ENCODE measurements at places on chromosomes 11 and 22.
A peak's percentile ranks its signal among the peaks of the same experiment; 100 is the strongest.

DNA sequence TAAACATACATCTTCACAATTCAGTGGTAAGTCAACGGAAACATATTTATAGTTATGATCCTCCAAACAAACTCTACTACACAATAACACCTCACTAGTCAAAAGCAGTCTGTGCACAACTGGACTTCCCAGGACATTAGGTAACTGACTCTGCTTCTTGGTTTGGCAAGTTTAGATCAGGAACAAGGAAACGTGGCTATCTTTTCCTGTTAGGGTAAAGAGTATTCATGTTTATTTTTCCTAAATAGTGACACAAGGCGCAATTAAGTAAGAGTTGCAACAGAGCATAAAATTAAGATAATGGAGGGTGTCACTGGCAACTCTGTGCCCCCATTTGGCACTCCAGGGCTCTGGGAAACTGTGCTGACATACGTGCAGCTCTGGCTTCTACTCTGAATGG lies 70.2 kb upstream of the TP53AIP1 start:
- no peak for DNase-seq

GRCh38 chr11:122803306-122803705 lies 35.0 kb upstream of the CRTAM start:
- no peak for DNase-seq

GRCh38 chr11:73347067-73347466 lies 29.1 kb upstream of the RELT start:
- DNase-seq = no peak

DNA sequence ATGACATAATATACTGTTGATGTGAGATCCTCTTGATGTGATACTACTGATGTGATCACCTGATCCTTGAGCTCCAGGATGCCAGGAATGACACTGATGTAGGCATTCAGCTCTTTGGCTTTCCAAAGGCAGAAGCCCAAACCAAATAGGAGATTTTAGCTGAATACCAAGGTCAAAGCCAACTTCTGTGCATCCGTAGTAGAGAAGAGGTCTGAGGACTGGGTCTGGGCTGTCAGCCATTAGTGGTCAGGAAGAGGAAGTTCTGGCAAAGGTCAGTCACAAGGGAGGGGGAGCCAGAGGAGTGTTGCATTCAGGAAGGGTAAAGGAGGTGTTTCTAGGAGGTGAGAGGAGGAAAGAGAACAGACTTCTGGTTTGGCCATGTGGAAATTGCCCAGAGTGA lies 53.4 kb upstream of the PARVG start:
- DNase-seq = no peak

DNA sequence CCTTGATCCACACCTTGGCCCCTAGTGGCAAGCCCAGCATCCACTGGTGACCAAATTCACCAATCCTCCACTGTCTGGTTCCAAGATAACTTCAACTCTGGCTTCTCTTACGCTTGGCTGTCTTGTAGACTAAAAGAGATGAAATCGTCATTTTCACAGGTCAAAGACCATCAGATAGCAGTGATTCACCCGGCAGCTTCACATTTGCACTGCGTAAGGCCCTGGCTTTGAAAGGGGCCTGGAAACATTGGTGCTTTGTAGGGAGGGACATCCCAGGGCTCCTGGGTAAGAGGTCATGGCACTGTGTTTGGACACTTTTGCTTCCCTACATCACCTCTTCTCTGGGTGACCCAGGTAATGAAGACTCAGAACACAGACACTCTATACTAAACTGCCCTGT lies 30.1 kb upstream of the FADD start:
- DNase-seq = no peak

DNA sequence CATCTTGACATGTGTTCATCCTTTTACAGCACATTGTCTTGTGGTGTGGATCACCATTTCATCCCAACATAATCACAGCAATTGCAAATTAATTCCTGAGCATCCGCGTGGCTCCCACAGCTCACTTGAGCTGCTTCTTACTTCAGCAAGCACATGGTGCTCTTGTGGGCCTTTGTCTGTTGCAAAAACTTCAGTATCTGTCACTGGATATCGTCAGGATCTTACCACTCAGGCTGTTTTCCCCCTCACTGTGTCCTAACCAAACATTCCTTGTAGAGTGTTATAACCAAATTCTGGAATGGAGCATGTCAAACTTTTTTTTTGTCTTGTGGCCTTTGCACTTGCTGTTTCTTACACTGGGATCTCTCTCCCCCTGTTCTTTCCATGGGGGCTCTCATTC lies 683.1 kb upstream of the ARHGAP42 start:
- DNase-seq = no peak

GRCh38 chr11:13786688-13787087 lies 118.2 kb downstream of the FAR1 start:
- no peak for DNase-seq

GRCh38 chr11:13834463-13834862 lies 128.1 kb upstream of the SPON1 start:
- no peak for DNase-seq

- no peak for DNase-seq
Observed at GRCh38 chr11:10918698-10919097, 60.8 kb upstream of the ZBED5 start.

DNA sequence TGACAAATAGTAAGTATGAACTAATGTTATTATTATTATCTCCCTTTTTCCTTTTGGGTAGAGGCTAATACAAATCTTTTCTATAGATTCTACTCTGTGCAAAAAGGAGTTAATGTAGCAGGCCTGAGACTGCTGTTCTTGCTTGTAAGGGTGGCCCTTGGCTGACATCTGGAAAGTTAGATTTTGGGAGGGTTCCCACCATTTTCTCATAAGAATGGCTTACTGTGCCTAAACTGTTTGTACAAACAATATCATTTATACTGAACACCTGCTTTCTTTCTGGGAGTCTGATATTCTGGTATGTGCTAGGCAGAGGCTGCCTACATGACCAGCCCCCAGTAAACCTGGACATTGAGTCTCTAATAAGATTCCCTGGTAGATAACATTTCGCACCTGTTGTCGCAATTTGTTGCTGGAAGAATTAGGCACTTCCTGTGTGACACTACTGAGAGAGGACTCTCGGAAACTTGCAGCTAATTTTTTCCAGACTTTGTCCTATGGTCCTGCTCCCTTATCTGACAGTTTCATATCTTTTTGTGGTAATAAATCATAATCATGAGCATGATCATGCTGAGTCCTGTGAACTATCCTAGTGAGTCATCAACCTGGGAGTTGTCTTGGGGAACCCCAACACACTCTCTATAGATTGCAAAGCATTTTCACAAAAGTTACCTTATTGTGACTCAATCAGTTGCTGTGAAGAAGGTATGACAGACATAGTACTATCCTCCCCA lies 257.7 kb upstream of the CCDC90B start:
- DNase-seq = peak; percentile 0

DNA sequence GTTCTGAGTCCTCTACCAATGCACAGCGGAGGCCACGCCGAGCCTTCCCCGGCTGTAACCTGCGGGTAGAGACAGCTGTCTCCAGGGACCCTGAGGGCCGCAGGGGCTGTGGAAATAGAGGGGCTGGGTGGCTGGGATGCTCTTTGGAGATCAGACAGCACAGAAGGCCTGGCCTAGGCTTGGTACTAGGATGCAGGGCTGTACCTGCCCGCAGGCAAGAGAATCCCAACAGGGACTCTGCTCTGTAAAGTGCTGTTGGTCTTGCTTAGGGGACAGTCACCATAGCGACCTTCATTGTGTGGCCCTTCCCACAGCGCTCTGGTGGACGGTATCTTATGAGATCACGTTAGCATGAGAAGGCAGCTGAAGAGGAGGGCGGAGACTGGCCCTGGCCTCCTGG lies 11.3 kb upstream of the KCNJ5 start:
- no peak for DNase-seq

DNA sequence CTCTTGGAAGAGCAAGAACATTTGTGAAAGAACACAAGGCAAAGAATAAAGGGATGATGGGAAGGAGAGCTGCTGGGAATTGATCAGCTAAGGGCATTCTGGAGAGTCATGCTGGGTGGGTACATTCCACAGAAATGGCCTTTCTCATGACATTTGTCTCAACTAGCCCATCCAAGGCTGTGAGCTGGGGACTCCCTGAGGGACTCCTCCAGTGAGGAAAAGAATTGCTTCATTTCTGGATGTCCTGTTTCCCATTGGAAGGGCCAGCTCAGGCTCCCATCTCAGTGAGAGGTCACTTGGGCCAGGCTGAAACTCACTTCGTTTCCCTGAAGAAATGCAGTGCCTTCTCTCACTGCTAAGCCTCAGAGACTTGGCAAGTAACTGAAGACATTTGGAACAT lies 106.8 kb downstream of the CD44 start:
- DNase-seq = no peak

- no peak for DNase-seq
Observed at GRCh38 chr11:100640646-100641045, 46.4 kb upstream of the ARHGAP42 start.

DNA sequence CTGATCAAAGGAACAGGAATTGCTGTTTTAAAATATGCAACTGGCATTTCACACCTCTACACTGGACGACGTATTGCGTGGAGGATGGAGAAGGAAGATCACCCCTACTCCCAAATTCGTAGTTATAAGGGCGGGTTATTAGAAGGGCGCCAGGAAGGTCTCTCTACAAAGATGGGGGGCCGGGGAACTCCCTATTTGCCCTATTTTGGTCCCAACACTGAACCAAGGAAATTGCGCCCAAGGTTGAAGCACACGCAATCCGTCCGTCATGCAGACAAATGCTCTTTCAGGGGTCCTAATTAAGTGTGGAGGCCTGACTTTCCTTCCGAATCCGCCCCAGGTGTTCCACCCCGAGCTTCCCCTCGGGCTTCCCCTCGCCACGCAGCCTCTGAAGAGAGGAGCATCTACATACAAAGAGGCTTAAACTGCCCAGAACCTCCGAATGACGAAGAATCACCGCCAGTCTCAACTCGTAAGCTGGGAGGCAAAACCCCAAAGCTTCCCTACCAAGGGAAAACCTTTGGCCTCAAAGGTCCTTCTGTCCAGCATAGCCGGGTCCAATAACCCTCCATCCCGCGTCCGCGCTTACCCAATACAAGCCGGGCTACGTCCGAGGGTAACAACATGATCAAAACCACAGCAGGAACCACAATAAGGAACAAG lies 396 bp downstream of the NPAT start:
- DNase-seq = peak; percentile 48

GRCh38 chr22:34861787-34862186 lies 204.2 kb upstream of the ISX start:
- DNase-seq = no peak

DNA sequence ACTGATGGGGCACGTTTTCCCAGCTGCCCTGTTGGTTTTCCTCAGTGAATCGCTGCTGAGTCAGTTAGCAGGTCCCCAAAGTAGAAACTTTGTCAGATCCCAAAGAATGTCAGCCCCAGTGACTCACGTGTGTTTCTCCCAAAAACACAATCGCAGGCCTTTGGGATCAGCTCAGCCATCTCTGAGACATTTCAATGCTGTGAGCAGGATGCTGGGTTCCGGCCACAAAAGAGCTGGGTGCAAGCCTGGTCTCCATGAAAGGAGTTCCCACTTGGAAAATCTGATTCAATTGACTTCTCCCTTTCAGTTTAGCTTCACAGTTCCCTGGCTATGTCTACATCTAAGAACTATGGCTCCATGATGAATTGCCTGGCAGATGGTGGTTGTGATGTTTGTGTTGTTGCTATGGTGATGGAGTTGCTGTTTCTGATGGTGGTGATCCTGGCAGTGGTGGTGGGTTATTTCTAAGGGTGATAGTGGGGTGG lies 28.0 kb downstream of the MYEOV start:
- DNase-seq = no peak

DNA sequence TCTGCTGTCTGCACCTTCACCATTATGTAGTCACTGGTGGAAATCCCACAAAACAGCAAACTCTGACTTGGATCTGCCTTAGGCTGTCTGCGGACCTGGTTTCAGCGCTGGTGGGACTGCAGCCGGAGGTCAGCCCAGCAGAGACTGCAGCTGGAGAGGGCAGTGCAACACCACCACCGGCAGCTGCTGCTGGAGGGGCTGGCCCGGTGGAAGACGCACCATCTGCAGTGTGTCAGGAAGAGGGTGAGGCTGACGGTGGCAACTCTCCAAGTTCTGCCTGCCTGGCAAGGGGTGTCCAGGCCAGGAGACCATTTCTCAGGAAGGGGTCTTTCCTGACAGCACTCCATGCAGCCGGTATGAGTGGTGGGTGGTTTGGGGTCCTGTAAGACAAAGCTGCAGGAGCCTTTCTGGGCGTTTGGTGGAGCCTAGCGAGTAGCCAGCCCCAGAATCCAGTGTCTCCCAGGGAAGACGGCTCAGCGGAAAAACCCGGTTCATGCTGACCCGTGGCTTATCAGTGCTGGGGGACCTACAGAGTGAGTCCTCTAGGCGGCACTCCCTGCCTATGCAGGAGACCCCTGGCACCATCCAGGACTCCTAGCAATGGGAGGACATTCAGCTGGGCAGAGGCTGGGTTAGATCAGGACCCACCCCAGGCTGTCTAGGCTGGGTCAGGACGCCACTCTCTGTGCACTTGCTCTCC lies 50.8 kb downstream of the PISD start:
- no peak for DNase-seq

GRCh38 chr22:31431950-31432349 lies 32.5 kb downstream of the DRG1 start:
- DNase-seq = no peak

GRCh38 chr11:28461338-28461737 lies 353.1 kb downstream of the METTL15 start:
- DNase-seq = no peak

DNA sequence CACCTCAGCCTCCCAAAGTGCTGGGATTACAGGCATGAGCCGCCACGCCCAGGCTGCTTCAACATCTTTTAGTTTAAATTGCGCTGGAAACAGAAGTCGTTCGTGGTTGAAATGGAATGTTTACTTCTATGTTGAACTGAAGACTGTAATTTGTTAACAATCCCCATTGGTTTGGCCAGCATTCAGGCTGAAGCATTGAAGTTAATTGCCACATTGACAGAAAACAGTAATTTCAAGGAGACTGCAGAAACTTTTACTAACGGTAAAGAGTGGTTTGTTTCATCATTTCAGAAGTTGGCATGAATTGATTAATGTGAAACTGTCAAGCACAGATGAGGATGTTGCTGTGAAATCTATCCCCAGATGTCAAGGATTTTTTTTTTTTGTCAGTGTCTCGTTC lies 14.2 kb downstream of the AP5B1 start:
- DNase-seq = no peak

DNA sequence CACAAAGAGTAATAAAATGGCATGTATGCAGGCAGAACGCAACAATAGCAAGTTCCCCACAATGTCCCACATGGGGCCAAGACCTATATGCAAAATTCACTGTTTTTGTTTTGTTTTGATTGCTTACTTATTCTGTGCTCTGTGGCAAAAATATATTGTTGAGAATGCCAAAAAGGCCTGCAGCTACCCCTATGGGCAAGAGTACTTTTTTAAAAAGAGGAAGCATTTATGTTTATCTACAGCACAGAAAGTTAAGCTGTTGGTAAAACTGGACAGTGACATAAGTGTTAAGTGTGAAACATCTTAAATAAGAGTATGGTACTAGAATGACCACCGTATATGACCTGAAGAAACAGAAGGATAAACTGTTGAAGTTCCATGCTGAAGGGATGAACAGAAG lies 301.9 kb upstream of the ZC3H12C start:
- no peak for DNase-seq

GRCh38 chr22:35970616-35971455 lies 57.8 kb downstream of the RBFOX2 start:
- no peak for DNase-seq

- DNase-seq = no peak
Observed at GRCh38 chr22:45686004-45686403, 14.4 kb downstream of the ATXN10 start.

GRCh38 chr11:95088946-95089619 lies 563 bp upstream of the ENDOD1 start:
- peak; percentile 23 for DNase-seq

- no peak for DNase-seq
Observed at GRCh38 chr11:42175203-42175602, 715.8 kb upstream of the LRRC4C start.
